ENCODE measurements at places on chromosomes 2 and 18.

DNA sequence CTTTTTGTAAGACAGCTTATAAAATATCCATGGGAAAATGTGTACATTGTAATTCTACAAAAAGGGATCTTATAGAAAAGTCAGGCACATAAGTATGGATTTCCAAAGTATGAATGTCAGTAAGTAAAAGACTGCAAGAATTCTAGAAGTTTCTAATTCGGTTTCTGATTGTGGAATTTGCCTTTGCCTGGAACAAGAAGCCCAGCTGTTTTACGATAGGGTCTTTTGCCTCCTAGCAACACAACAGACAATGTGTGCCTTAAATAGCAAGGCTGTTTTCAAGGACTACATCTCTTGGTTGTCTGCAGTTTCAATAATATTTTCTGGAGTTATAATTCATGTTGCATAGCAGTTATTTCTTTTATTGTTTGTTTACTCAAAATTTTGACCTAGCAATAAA is 312.9 kb downstream of the MTX2 start:
- no peak for DNase-seq

- no peak for DNase-seq
Observed at GRCh38 chr2:95009412-95009811, 16.1 kb upstream of the MAL start.

GRCh38 chr18:3150274-3150673 is 69.5 kb downstream of the MYOM1 start:
- no peak for DNase-seq

DNA sequence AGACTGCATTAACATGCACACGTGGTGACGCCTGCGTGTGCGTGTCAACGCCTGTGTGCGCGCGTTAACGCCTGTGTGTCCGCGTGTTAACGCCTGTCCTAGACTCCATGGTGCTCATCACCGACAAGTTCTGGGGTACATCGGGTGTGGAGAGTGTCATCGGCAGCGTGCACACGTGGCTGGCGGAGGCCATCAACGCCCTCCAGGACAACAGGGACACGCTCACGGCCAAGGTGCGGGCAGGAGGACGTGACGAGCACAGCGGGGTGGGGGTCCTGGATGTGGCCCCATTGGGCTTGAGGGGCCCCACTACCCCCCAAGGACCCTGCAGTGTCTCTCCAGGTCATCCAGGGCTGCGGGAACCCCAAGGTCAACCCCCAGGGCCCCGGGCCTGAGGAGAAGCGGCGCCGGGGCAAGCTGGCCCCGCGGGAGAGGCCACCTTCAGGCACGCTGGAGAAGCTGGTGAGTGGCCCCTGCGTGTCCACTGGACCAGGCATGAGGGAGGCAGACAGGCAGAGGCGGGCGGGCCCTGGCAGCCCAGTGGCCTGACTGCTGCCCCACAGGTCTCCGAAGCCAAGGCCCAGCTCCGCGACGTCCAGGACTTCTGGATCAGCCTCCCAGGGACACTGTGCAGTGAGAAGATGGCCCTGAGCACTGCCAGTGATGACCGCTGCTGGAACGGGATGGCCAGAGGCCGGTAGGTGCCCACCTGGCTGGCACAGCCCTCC is 29.2 kb downstream of the GPC1 start:
- DNase-seq, result no peak

- no peak for DNase-seq
Observed at GRCh38 chr18:61690418-61691138, 202.2 kb downstream of the RNF152 start.

- DNase-seq, result no peak
Observed at GRCh38 chr2:174577967-174578589, 19.5 kb downstream of the WIPF1 start.

- peak; percentile 96 for DNase-seq
Observed at GRCh38 chr18:34709750-34710441, at the start of gene DTNA. Gene DTNA, plus strand, starts transcription at chr18:34710298. Its CDS starts 45,679 bp downstream, at chr18:34755977.

GRCh38 chr2:159684796-159685195 is 27.5 kb upstream of the MARCHF7 start:
- peak; percentile 12 for DNase-seq

- no peak for DNase-seq
Observed at GRCh38 chr2:137654046-137654445, 310.2 kb upstream of the HNMT start.

DNA sequence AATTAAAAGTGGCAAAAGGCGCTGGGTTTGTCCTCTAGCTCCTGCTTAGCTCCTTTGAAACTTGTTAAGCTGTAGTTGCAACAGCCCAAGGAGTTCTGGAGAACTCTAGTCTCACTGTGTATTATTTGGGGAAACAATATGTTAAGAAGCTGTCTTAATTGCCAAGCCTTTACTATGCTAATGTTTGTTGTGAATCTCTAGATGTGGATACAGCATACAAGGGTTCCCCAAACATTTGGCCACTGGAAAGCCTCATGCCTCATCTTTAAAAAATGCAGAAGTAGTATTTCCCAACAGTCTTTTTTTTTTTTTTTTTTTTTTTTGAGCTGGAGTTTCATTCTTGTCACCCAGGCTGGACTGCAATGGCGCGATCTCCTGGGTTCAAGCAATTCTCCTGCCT is 236.7 kb downstream of the PRKCE start:
- DNase-seq, result no peak
